ENCODE measurements at places on chromosomes 11 and 22.

DNA sequence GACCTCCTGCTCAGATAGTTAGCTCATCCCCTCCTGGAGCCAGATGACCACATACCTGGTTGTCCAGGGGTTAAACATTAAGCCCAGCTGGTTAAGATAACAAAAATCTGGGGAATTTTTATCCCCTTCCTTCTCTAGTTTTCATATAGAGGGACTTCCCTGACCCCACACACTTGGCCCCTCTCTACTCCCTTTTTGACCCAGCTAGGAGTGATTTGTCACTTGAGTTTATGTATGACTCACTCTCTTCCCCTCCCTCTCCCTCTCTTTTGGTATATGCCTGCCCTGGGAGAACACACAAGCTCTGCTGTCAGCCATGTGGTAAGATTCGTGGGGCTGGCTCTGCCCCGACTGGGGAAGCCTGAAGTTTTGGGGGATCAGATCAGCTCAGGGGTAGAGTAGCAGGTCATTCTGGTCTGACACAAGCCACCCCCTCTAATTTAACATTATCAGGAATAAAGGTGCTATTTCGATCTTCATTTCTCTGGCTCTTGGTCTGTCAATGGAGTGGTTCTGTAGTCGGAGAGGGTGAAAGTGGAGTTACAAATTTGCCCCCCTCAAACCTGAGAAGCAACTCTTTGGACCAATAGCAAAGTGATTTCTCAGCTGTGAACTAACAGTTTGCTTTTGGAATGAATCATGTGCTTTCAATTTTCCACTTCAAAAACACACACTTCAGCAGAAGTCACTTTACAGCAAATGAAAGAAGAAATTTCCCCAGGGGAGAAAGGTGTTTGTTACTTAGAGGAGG is 415.3 kb upstream of the CADM1 start:
- DNase-seq = no peak

DNA sequence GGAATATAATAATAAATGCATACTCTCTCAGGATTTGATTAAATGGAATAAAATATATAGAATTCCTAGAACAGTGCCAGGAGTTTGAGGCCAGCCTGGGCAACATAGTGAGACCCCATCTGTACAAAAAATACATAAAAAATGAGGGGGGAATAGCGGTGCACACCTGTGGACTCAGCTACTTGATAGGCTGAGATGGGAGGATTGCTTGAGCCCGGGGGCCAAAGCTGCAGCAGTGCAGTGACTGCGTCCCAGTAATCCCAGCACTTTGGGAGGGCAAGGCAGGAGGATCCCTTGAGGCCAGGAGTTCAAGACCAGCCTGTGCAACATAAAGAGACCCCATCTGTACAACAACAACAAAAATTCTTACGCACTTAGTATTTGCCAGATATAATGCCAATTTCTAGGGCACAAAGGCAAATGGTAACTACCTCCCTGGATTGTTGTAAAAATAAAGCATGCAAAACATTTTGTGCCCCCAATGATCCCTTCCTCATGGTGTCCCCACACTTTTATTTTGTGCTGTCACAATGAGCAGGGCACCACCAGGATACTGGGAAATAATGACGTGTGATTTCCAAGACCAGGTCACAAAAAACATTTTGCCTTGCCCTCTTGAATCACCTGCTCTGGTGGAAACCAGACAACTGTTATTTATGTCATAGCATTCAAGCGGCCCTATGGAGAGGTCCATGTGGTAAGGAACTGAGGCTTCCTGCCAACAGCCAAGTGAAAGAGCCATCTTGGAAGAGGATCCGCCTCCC is 18.3 kb upstream of the ZNF280A start:
- DNase-seq = no peak

GRCh38 chr11:9103542-9104276 is 12.3 kb upstream of the SCUBE2 start:
- no peak for DNase-seq

- peak; percentile 3 for DNase-seq
These were observed 110.1 kb upstream of the LUZP2 start for GRCh38 chr11:24386546-24387397.

GRCh38 chr11:112925516-112926310 is 35.5 kb upstream of the NCAM1 start:
- no peak for DNase-seq

GRCh38 chr11:57322256-57323166 is 2.2 kb downstream of the TNKS1BP1 start:
- DNase-seq = peak; percentile 97

GRCh38 chr11:115471367-115471766 is 32.8 kb downstream of the CADM1 start:
- no peak for DNase-seq

GRCh38 chr22:44317123-44317444 is 4.3 kb upstream of the SHISAL1 start:
- DNase-seq = no peak

- no peak for DNase-seq
These were observed 99.6 kb downstream of the C11orf87 start for GRCh38 chr11:109521571-109522086.

GRCh38 chr11:1982873-1983600 is 14.6 kb downstream of the H19 start:
- no peak for DNase-seq

GRCh38 chr22:45006111-45006963 is 3.5 kb downstream of the PHF21B start:
- no peak for DNase-seq

All from NCI-H226 (cell line).